Esophagus squamous epithelium (tissue), 5 donors: ENCODE measurements at places on chromosomes 7 and 10.

- H3K4me3 ChIP-seq: no peak overlapping the region
- no peaks in the 10 kb centered on the region for H3K36me3 ChIP-seq
- no peak for DNase-seq
Measured at GRCh38 chr10:5468262-5469106, 30.9 kb downstream of the CALML5 start.

DNA sequence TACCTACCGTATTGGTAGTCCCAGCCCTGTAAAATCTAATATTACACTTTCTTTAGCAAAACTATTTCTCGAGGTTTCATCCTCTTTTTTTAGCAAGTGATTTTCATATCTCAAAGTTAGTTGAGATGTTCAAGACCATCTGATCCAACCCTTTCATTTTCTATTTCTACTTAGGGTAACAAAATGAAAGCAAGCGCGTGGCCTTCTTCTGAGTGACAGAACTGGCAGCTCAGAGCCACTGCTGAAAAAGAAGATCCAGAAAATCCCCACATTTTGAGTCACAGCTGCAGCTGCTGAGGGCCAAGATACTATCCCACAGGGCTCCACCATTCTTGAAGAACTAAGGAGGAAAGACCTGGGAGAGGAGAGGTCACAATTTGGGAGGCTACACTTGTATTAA lies 24.8 kb upstream of the ZNF800 start:
- no peaks in the 10 kb centered on the region for H3K4me1 ChIP-seq
- no peak for DNase-seq
- H3K4me3 ChIP-seq: no peak overlapping the region
- H3K27me3 ChIP-seq: no peaks in the 10 kb centered on the region

DNA sequence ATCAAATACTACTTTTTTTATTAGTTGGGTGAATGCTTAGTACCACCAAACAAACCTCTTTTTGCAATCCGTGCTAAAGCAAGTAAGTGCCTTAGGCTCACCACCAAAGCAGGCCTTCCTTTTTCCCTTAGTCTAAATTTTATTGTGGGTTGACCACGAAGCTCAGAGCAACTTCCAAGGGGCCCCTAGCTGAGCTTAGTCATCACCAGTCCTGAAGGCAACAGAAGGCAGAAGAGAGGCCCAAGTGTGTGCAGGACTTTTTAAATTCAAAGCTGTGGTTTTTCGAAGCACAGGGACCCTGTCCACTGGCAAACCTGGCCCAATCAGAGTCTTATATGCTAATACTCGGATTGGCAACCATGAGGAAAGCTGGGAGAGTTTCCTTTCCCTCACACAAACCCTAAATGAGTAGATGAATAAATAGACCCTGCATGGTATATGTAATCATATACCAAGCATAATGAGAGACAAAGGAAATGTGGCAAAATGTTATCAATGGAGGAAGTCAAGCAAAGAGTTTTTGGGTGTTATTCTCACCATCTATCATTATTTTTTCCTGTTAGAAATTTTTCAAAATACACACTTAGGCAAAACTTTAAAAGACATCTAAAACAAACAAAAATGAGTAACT lies 453.2 kb upstream of the GALNT17 start:
- H3K27ac ChIP-seq: peak overlapping the region; percentile 11
- no peaks in the 10 kb centered on the region for H3K27me3 ChIP-seq
- peaks cover 12% of the 10 kb centered on the region for H3K4me1 ChIP-seq
- no peaks in the 10 kb centered on the region for H3K36me3 ChIP-seq

DNA sequence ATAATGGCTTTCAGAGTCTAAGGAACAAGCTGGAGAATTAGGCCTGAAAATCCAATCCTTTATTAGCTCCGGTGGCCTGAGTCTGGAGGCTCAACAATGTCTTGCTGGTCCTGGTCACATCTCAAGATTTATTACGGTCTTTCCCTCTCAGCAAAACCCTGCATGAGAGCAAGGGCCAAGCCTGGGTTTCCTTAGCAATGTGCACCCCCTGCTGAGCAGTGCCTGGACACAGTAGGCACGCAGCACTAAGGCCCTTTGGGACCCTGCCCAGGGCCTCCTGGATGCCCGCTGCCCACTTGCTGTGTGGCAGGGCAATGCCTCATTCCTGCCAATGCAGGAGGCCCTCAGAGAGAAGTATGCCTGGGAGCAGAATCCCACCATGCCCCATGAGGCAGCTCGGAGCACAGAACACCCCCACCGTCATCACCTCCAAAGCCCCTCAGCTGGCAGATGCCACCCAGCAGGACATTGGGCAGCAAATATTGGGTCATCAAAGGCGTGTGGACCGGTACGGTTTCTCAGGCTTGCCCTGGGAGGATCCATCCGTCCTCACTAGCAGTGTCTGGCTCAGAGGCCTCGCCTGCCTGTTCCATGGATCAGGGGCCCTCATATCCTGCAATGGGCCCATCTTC lies 156.4 kb downstream of the OAT start:
- H3K36me3 ChIP-seq: no peaks in the 10 kb centered on the region
- no peaks in the 10 kb centered on the region for H3K4me1 ChIP-seq

DNA sequence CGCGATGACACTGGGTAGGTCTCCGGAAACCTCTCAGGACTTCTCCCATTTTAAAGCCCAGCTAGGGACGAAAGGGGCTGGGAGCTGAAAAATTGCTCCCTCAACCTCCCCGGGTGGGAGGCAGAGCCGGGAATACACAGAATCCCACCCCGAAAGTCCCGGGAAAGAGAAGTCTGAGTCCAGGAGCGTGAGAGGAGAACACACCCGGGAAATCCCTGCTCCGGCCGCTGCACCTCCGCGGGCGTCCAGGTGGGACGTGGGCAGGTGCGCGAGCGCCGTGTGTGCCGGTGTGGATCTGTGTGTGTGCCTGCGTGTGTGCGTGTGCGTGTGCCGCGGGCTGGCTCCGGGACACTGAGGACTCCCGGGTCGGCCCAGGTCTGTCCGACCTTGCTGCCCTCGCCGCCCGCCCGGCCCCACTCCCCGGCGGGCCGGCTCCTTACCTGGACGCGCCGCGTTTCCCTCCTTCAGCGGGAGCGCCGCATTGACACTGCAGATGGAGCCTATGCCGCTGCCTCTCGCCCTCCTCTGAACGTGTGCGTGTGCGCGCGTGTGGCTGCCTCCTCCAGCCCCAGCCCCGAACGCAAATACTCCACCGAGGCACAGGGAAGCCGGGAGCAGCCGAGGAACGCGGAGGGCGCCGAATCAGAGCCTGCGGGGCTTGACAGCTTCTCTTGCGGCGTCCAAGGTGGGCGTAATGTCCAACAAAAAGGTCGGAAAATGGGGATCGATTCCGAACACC lies at the start of gene PLXNA4:
Gene PLXNA4 (minus strand): TSS at position 489 of the 739 bp plus-strand sequence. CDS start 67,777 bp downstream, outside the sequence.
- H3K36me3 ChIP-seq: no peaks in the 10 kb centered on the region
- no peak for DNase-seq
- no peaks in the 10 kb centered on the region for H3K4me1 ChIP-seq
- peak within 1 kb of the TSS; percentile 48 for H3K4me3 ChIP-seq

GRCh38 chr10:103884681-103885139 lies 29.3 kb upstream of the SH3PXD2A start:
- H3K27me3 ChIP-seq: no peaks in the 10 kb centered on the region
- no peak for DNase-seq
- no peak overlapping the region for H3K4me3 ChIP-seq
- H3K36me3 ChIP-seq: peaks cover 72% of the 10 kb centered on the region
- peaks cover 33% of the 10 kb centered on the region for H3K4me1 ChIP-seq
- peak overlapping the region; percentile 32 for H3K27ac ChIP-seq

DNA sequence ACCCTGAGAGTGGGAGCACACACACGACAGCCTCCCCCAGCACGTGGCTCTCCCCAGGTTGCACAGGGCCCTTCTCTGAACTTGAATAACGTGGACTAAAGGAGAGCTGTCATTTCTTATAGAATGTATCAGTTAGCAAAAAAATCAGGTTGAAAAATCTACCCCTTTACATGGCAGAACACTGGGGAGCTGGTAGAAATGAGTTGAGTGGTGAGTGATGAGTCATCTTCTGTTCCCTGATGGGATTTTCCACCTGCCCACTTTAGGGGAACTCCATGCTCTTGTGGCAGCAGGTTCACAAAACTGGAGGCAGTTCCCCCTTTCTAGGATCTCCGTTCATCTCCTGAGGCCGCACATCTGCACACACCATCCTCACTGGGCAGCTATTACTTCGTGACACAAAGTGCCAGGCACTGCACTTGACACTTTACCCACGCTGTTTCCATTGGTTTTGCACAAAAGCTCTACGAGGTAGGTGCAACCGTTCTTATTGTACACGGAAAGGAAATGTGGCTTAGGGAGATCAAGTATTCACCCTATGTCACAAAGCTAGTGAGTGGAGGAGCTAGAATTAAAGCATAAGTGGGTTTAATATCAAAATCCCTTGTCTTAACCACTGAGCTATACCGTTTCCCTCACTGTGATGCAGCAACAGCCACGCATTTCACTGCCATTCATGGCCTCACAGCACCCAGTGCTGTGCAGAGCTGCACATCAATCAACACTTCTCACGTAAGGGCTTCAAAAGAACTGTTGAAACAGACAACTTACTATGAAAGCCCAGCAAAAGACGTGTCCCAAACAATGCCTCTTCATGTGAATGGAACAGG lies 80.2 kb downstream of the RNF216 start:
- no peaks in the 10 kb centered on the region for H3K27me3 ChIP-seq
- peaks cover 67% of the 10 kb centered on the region for H3K4me1 ChIP-seq
- no peak overlapping the region for H3K4me3 ChIP-seq
- no peak for DNase-seq
- H3K36me3 ChIP-seq: no peaks in the 10 kb centered on the region
- H3K27ac ChIP-seq: peak overlapping the region; percentile 87

DNA sequence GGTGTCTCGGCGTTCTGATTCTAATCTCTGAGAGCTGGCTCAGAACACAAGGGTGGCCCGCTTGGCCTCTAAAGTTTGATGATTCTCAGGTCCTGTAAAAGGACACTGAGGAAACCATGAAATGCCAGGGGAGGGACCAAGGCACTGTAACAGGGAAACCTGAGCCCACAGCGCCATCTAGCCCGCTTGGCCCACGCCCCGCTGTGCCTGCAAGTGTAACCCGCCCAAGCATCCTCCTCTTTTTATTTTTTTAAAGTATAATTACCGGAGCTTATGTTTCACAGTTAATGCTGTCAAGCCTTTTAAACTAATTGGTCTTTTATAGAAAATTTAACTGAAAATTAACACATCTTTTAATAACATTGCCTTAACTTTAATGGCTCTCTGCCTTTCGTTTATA lies 734.7 kb downstream of the KCNMA1 start:
- H3K36me3 ChIP-seq: no peaks in the 10 kb centered on the region
- H3K4me3 ChIP-seq: no peak overlapping the region
- no peaks in the 10 kb centered on the region for H3K4me1 ChIP-seq
- DNase-seq: no peak

DNA sequence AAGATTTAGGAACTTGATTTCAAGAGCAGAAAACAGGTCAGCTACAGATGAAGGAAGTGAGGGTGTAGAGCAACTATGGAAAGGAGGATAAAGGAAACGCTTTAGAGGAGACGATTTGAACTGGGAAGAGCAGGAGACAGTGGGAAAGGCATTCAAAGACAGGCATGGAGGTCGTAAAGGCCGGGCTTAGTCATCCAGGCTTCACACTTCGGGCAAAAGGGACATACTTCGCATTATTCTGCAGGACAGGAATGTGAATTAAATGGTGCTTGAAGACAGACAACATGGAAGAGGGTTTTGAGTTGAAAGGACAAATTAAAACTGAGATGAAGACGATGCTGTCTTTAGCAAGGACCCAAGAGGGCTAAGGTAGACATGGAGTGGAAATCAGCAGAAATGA lies 8.1 kb downstream of the FAM171A1 start:
- no peaks in the 10 kb centered on the region for H3K27me3 ChIP-seq
- no peak overlapping the region for H3K27ac ChIP-seq
- no peak for DNase-seq
- H3K4me3 ChIP-seq: no peak overlapping the region
